H4 (cell line): ENCODE measurements at places on chromosomes 2 and 18.
A peak's percentile ranks its signal among the peaks of the same experiment; 100 is the strongest.

DNA sequence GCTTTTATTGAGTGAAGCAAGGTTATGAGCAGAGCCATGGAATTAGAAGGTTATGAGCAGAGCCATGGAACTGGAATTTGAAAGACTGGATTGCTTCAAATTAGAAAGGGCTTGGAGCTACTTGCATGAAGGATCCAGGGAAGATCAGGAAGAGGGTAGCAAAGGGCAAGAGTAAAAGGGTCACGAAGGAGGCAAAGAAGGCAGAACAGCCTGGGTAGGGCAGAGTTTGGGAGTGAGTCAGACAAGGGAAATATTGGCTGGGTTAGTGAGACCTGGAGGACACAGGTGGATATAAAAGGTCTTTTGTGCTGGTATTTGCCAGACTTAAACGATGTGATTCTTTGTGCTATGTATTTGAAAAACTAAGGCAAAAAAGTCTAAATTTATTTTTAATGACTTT is 65.0 kb downstream of the SEMA4F start:
- no peak for DNase-seq

- no peak for DNase-seq
These were observed 38.5 kb downstream of the PNO1 start for GRCh38 chr2:68196120-68196716.

GRCh38 chr2:45190481-45190942 is 181.3 kb upstream of the SIX2 start:
- DNase-seq: peak; percentile 59

DNA sequence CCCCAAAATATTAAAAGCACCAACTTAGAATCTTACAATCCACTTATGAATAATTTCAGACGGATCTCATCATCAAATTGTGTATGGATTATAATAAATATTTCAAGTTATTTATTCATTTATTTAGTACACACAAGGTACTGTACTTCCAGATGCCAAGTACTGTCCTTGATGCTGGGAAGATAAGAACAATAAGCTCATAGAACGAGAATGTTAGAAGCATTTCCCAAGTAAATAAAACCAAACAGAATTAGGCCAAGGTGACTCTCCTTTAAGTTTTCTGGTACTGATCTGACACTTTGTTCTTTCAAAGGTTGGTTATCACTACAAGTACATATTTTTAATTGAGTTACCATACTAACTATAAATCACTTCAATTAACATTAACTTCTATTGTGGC is 416.1 kb upstream of the ETAA1 start:
- DNase-seq: no peak

DNA sequence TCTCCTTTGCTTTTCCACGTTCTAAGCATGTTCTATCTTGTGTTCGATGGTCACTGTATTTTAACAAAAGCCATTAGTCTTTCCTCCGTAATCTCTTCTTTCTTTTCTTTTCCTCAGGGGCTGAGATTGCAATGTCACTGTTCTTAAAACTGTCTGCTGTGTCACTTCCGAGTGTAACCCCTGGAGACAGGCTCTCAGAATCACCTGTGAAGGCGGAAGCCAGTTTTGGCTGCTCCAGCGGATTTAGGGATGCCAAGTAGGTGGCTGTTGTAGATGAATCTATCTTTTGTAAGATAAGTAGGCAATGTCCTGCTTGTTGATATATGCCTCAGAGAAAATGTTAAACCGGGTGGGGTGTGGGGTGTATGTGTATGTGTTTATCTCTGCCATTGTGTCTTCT is 94.7 kb upstream of the L3MBTL4 start:
- peak; percentile 13 for DNase-seq
